Activated T-helper 17 cell treated with anti-CD3 and anti-CD28 coated beads, Interleukin-2, amount 50 U/mL, for 72 hours (primary cell): ENCODE measurements at places on chromosomes 6 and 20.

DNA sequence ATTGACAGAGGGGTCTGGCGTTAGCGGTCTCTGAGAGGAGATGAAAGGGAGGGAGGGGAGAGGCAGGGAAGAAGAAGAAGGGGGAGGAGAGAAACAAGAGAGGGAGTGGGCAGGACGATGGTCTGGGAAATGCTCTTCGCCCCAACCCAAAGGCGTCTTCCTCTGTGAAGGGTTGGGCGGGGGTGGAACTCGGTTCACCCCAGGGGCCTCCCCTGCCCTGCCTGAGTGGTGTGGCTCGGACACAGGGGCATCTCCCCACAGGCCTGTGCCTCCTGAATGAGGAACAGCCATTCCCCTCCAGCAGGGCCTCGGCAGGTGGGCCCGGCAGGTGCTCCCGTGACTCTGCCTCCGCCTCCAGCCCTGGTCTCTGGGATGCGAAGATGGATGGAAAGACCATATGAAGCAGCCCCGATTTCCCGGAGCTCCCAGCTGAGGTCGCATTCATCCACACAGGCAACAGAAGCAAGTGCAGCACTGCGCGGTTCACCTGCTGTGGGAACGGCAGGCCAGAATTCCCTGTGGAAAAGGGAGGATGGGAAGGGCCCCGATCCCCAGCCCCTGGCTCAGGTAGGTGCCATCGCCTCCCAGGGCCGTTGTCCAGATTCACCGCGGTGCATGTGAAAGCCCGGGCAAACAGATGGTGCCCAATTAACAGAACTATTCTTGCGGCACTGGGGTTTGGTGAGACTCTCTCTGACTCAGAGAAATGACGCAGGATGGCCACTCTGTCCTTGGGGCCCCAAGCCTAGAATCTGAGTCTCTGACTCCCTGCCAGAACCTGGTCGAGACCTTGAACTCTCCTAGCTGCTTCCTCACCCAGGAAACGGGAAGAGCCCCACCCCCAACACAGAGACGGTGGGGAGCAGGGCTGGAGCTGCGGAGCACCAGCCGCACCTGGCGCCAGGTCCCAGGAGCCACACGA lies 29.4 kb upstream of the RPS6KA2 start:
- no peak for ATAC-seq

- no peak for ATAC-seq
Measured at GRCh38 chr20:51401496-51401895, 141.0 kb downstream of the NFATC2 start.

GRCh38 chr6:52620906-52621190 lies 44.0 kb upstream of the TRAM2 start:
- ATAC-seq: no peak

DNA sequence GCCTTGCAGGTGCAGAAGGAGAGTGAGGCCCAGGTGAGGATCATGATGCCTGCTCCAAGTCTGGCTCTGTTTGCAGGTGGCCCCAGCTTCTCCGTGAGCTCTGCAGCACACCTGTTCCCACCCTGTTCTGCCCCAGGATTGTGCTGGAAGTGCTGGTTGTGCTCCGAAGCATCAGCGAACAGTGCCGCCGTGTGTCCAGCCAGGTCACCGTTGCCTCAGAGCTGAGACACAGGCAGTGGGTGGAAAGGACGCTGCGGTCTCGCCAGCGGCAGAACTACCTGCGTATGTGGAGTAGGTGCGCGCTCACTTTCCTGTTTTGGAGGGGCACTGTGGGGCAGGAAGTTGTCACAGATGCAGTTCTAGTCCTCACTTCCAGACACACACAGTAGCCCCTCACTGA lies 25.0 kb downstream of the ERMARD start:
- ATAC-seq: no peak

DNA sequence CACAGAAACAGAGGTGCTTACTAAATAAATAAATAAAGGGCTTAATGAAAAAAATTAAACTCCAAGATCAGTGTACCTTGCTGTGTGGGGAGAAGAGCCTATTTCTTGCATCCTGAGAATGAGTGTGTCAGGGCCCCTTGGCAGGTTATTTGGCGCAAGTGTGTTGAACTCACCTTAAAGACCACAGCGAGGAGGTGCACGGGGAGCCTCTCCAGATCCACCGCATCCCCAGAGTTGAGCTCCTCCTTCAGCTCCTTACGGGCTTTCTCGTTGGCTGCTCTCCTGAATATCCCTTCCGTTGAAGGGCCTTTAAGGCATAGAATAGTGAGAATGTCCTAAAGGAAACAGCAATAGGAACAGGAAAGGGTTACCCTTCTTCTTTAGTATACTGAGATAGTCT lies 3.6 kb downstream of the TAGAP start:
- no peak for ATAC-seq

DNA sequence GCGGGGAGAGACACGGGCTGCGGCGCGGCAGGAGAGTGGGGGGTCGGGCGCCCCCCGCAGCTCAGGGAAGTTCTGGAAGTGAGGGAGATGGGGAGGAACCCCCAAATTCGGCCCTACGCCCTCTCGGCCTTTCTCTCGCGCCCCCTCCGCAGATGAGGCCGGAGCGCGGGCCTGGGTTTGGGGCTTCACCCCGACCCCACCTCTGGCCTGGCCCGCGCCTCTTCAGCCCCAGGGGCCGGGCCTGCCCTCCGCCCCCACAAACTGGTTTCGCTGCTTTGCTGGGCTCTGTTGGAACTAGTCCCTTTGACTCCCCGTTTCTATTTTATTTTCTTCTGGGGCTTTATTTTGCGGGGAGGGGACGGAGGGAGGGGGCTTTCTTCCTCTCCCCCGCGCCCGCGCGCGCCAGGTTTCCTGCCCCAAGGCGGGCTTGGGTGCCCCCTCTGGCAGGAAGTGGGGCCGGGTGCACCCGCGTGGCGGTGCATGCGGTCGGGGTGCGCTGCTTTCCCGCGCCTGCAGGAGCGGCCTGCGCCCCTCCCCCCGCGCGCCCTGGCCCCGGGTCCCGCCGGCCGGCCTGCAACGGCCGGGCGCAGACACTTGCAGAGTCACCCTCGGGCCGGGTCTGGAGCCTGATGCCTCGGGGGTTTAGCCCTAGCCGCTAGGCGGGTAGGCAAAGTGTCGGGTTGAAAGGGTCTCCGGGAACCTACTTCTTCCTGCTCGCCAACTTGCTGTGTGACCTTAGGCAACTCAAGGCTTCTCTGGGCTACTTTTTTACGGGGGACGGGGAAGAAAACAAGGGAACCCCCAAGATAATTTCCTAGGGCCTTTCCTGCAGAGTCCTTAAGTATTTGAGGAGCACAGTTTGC lies 1.3 kb downstream of the HMGA1 start:
- ATAC-seq: peak; percentile 15

GRCh38 chr6:156934069-156934460 lies 156.9 kb downstream of the ARID1B start:
- ATAC-seq: no peak

DNA sequence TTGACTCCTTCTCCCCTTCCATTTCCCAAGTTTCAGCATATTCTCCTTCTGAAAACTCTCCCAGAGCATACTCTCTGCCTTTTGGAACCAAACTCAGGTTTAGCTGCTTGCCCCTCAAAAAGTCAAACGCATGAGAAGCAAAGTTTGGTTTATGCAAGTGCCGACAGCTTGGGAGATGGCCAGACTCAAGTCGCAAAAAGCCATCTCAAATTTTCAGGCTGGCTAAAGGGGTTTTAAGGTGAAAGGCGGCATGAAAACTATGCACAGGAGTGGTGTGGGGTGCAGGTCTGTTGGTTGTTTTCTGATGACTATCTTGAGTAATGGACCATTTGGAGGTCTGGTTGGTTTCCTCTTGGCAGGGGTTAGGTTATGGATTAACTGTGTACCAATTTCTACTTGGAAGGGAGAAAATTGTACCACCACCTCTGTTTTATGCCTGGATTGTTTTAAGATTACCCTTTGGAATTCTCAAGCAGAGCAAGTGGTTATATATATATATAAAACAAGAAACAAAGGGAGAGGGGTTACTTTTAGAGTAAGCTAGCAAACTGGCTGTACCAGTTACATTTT lies 52.4 kb upstream of the SCGN start:
- no peak for ATAC-seq

GRCh38 chr6:140043762-140044378 lies 669.4 kb upstream of the CITED2 start:
- ATAC-seq: peak; percentile 43

DNA sequence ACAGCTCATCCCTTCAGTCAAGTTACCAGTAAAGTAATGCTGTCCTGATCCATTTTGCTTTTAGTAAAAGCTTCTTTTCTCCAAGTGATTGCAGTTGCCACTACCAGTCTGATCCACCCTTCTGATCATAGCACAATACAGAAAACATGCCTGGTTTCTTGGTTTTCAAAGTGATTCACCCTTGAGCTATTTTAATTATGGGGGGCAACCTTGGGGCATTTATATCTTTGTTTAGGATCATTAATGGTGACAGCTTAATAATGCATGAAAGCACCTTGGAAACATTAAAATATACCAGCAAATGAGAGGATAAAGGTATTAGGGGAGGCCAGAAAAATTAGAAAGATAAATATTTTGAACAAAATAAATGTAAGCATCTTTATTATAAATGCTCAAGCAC lies 38.4 kb downstream of the LRRC1 start:
- ATAC-seq: no peak
